ENCODE measurements at places on chromosomes 2 and 18. TPM values are rescaled to one million over a fixed set of nuclear protein-coding genes. Genes with fewer than 3 reads are reported as not detected.
A peak's percentile ranks its signal among the peaks of the same experiment; 100 is the strongest.

- H3K4me3 ChIP-seq = no peak overlapping the region
- no peaks in the 10 kb centered on the region for H3K27me3 ChIP-seq
- no peak for DNase-seq
- peaks cover 29% of the 10 kb centered on the region for H3K36me3 ChIP-seq
- no peak overlapping the region for H3K27ac ChIP-seq
- peaks cover 4% of the 10 kb centered on the region for H3K4me1 ChIP-seq
Measured at GRCh38 chr2:161371869-161372268, 44.2 kb upstream of the TBR1 start.

GRCh38 chr2:235048549-235048948 is 96.7 kb downstream of the SH3BP4 start:
- H3K36me3 ChIP-seq = peaks cover 52% of the 10 kb centered on the region
- no peak for DNase-seq

DNA sequence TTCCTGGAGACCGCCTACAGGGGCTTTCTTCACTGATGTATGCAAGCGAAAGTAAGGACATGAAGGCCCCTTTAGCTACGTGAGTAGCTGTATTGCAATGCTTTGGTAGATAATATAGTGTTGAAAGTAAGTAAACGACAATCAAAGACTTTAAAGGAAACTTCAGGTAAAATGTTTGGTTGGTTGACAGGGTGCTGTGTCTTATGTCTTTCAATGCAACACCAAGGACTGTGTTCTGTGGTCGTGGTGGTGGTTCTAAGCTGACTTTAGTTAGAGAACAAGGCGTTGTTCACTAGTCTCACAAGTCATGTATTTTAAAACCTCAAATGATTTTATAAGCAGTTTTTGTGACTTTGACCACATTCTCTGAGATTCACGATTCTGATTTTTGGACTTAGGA is 58.0 kb upstream of the CABYR start:
- no peak for DNase-seq
- H3K36me3 ChIP-seq = no peaks in the 10 kb centered on the region
- no peak overlapping the region for H3K4me3 ChIP-seq

GRCh38 chr2:213861638-213862037 is 549.2 kb upstream of the VWC2L start:
- no peaks in the 10 kb centered on the region for H3K27me3 ChIP-seq
- no peak overlapping the region for H3K4me3 ChIP-seq
- no peak overlapping the region for H3K27ac ChIP-seq
- no peaks in the 10 kb centered on the region for H3K4me1 ChIP-seq

DNA sequence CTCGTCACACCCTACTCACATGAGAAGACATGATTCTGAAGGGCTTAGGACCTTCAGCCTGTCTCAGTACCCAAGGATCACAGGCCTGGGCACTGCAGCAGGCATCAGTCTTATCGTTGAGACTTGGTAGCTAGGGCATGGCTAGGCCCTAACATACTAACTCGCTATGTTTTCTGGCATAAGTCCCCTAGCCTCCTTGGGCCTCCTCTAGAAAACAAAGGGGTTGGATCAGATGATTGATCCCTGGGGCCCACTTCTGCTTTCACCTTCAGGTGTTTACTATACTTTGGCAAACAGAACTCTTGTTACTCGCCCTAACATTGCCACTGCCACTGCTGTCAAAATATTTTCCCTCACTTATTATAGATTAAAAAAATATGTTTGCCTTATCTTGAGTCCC is 44.2 kb downstream of the VSNL1 start:
- no peak overlapping the region for H3K4me3 ChIP-seq
- DNase-seq = no peak
- no peak overlapping the region for H3K27ac ChIP-seq
- H3K4me1 ChIP-seq = no peaks in the 10 kb centered on the region

DNA sequence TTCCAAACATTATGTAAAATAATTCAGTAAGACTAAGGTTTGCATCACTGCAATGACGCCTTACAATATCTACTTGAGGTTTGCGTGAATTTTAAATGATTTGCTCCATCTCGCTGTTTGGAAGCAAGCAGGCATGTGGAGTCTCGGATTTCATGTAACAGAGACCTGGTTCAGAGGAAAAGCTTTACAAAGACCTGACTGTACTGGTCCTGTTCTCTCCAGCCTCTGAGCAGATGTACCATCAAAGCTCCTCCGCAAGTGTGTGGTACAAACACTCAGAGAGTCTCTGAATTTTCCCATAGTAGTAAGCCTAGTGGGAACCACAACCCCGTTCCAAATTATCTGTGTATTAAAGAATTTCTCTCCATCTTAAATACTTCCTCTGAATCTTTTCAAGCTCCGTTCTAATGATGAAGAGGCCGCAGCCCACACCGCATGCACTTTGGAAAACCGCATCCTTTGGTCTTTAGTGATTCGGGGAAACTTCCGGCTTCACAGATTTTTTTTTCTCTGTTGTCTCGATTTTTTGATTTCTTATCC is 728.1 kb upstream of the SOX11 start:
- H3K36me3 ChIP-seq = no peaks in the 10 kb centered on the region
- DNase-seq = no peak
- H3K27me3 ChIP-seq = no peaks in the 10 kb centered on the region
- H3K27ac ChIP-seq = no peak overlapping the region
- no peak overlapping the region for H3K4me3 ChIP-seq

GRCh38 chr2:173248381-173248780 is 106.3 kb upstream of the CDCA7 start:
- peaks cover 2% of the 10 kb centered on the region for H3K36me3 ChIP-seq
- H3K27me3 ChIP-seq = no peaks in the 10 kb centered on the region
- H3K4me1 ChIP-seq = peaks cover 6% of the 10 kb centered on the region
- DNase-seq = no peak
- no peak overlapping the region for H3K27ac ChIP-seq

DNA sequence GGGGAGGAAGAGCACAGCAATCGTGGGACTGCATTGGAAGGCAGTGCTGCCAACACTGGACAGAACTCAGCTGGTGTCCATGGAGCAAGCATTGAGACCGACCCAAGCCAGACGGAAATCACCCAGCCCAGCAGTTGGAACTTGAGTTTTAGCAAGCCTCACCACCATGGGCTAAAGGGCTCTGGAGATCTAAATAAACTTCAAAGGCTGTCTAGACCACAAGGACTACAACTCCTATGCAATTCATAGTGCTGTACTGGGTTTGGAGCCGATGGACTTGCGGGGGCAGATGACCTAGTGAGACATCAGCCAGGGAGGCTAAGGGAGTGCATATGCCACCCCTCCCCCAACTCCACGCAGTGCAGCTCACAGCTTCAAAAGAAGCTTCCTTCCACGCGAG is 243.6 kb upstream of the SLC39A10 start:
- no peak for DNase-seq
- no peak overlapping the region for H3K4me3 ChIP-seq
- H3K27ac ChIP-seq = no peak overlapping the region
- H3K27me3 ChIP-seq = peaks cover 7% of the 10 kb centered on the region

DNA sequence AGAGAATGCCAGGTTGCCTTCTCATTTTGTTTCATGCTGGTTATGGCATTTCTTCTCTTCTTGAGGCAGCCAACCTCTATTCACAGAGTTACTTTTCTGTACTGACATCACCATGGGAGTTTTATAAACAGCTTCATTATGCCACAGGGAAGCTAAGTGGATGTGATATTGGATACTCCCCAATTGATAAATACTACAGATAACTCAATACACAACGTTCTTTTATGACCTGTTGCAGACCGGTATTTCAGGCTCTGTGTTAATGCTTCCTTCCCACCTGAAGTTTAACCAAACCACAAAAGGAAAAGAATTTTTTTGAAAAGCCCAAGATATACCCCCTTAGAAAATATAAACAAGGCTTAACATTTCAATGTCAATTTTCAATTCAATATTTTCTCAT is 258.3 kb upstream of the SOX11 start:
- DNase-seq = no peak
- no peak overlapping the region for H3K4me3 ChIP-seq
- H3K27me3 ChIP-seq = peaks cover 9% of the 10 kb centered on the region
- no peaks in the 10 kb centered on the region for H3K36me3 ChIP-seq

GRCh38 chr2:201984800-201985525 is 48.7 kb upstream of the FZD7 start:
- H3K4me1 ChIP-seq = peaks cover 12% of the 10 kb centered on the region
- no peak for DNase-seq
- H3K4me3 ChIP-seq = no peak overlapping the region
- H3K36me3 ChIP-seq = no peaks in the 10 kb centered on the region
- no peak overlapping the region for H3K27ac ChIP-seq

DNA sequence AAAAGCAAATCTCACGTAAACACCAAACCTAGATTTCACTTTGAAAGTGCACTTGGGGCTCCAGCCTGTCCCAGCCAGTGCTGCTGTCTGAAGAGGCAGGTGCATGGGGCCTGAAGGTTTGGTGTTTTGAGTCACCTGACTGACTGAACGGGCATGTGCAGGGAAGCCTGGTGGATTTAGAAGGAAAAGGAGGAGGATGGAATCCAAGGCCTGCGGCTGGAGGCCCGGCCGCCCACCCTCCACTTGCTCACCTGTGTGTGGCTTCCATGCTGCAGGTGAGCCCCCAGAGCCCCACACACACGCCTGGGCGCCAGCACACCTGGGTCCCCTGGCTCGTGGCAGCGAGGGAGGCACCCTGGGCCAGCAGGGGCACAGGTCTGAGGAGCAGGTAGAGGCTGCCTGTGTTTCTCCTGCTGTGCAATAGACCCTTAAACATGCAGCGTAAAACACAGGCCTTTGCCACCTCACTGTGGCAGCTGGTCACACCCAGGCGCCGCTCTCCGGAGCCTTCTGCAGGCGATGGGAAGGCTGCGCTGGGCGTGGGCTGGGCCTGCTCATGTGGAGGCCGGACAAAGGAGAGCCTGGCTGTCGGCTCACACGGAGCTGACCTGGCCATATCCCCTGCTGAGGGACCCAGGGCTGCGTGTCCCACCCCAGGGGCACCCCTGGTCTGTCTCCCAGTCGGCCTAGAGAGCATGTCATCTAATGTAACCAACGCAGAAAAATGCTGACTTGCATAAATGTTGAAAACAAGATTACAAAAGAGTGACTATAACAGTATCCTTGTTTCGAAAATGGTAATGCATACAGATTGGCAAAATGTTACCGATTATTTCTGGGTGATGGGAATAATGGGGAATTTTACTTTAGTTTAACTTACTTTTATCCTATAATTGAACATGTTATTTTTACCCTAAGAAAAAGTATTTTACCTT is 71.3 kb downstream of the TMEM18 start:
- H3K27ac ChIP-seq = no peak overlapping the region
- no peaks in the 10 kb centered on the region for H3K36me3 ChIP-seq
- H3K4me1 ChIP-seq = no peaks in the 10 kb centered on the region
- no peak overlapping the region for H3K4me3 ChIP-seq

GRCh38 chr18:49094979-49095632 is 144.3 kb upstream of the SMAD7 start:
- H3K36me3 ChIP-seq = peaks cover 14% of the 10 kb centered on the region
- no peak for DNase-seq
- H3K4me1 ChIP-seq = peaks cover 41% of the 10 kb centered on the region
- peak overlapping the region; percentile 72 for H3K27ac ChIP-seq
- no peak overlapping the region for H3K4me3 ChIP-seq
- H3K27me3 ChIP-seq = no peaks in the 10 kb centered on the region

DNA sequence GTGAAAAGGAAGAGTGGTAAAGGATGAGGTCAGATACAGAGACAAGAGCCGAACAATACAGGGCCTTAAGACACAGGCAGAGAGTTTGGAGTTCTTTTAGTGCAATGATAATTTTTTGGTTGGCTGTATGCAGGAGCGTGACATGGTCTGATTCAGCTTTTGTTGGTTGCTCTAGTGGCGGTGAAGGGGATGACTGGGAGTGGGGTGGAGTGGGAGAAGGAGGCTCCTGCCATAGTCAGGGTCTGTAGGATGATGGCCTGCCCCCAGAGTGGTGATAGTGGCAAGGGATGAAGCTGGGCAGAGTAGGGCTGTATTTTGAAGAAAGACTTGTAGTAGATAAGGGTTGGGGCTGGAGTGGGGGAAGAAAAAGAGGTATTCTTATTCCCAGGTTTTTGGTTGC is 306.6 kb upstream of the VWC2L start:
- H3K27ac ChIP-seq = no peak overlapping the region
- DNase-seq = no peak
- peaks cover 12% of the 10 kb centered on the region for H3K4me1 ChIP-seq
- no peaks in the 10 kb centered on the region for H3K27me3 ChIP-seq

- DNase-seq = no peak
- no peak overlapping the region for H3K4me3 ChIP-seq
- no peaks in the 10 kb centered on the region for H3K36me3 ChIP-seq
- H3K4me1 ChIP-seq = no peaks in the 10 kb centered on the region
- no peak overlapping the region for H3K27ac ChIP-seq
Measured at GRCh38 chr2:14288016-14288415, 344.5 kb upstream of the LRATD1 start.

- peak overlapping the region; percentile 52 for H3K4me3 ChIP-seq
- no peaks in the 10 kb centered on the region for H3K27me3 ChIP-seq
- H3K36me3 ChIP-seq = peaks cover 23% of the 10 kb centered on the region
Measured at GRCh38 chr2:207142461-207142860, 23.3 kb downstream of the KLF7 start.

DNA sequence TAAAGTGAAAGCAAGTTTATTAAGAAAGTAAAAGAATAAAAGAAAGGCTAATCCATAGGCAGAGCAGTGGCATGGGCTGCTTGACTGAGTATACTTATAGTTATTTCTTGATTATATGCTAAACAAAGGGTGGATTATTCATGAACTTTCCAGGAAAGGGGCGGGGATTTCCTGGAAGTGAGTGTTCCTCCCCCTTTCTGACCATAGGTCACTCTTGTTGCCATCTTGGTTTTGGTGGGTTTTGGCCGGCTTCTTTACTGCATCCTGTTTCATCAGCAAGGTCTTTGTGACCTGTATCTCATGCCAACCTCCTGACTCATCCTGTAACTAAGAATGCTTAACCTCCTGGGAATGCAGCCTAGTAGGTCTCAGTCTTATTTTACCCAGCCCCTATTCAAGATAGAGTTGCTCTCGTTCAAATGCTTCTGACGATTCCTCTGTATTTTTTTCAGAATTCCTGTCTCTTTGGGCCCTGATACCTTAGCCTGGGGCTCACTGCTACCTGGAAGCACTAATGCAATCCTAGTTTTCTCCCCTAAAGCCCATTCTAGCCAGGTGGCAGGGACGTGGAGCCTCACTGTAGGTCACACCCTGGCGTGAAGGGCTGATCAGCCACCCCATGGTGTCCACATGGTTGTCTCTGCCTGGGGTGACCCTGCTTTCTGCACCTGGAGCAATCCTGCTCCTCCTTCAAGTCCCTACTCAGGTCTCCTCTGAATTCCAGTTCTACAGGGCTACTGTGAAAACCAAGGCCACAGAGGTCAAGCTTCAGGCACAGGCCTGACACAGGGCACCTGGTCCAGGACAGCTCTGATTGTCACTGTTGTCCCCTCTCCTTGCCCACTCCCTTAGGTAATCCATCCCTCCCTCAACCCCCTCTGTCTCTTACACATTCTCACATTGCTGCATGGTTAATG is 6.0 kb upstream of the SLC35F6 start:
- no peaks in the 10 kb centered on the region for H3K36me3 ChIP-seq
- H3K27me3 ChIP-seq = no peaks in the 10 kb centered on the region
- H3K4me3 ChIP-seq = no peak overlapping the region
- H3K4me1 ChIP-seq = peaks cover 24% of the 10 kb centered on the region
- H3K27ac ChIP-seq = peak overlapping the region; percentile 78

GRCh38 chr2:240917684-240918257 is 11.6 kb downstream of the CROCC2 start:
- no peak for DNase-seq
- no peaks in the 10 kb centered on the region for H3K27me3 ChIP-seq
- no peak overlapping the region for H3K27ac ChIP-seq
- no peaks in the 10 kb centered on the region for H3K36me3 ChIP-seq

The NT5C1B gene
- total RNA-seq = not detected

The UPP2 gene
- total RNA-seq = not detected

The POTEC gene
- total RNA-seq = not detected

The ZBTB7C gene
- 0.11 TPM for total RNA-seq

The RGPD3 gene
- total RNA-seq = not detected

The TMEM247 gene
- total RNA-seq = not detected

The GBX2 gene
- 60.7 TPM for total RNA-seq

The ZNF396 gene
- 1.9 TPM for total RNA-seq

The ASAP2 gene
- total RNA-seq = 91.0 TPM

The CXCR1 gene
- not detected for total RNA-seq

The DSEL gene
- 105 TPM for total RNA-seq
